ENCODE measurements at places on chromosomes 2 and 18.

DNA sequence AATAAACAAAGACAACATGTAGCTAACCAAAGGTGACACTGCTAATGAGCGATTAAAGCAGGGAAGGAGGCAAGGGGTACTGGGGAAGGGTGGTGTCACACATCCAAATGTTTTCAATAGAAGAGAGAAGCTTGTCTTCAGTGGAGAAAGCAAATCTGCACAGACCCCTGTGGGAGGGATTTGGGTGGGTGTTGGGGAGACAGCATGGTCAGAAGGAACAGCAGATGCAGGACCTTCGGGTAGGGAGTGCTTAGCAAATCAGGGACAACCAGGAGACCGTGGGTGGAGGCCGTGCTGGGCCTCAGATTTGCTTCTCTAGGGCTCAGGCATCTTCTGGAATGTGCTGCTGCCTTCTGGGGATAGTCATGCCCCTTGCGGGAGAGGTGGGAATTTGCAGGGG is 185.3 kb upstream of the RAB6C start:
- DNase-seq: no peak

- no peak for DNase-seq
These were observed 67.6 kb upstream of the RBBP8 start for GRCh38 chr18:22865354-22866116.

GRCh38 chr2:147989809-147990403 is 30.6 kb downstream of the ORC4 start:
- peak; percentile 13 for DNase-seq

GRCh38 chr2:32424739-32425138 is 67.9 kb downstream of the BIRC6 start:
- DNase-seq: no peak

DNA sequence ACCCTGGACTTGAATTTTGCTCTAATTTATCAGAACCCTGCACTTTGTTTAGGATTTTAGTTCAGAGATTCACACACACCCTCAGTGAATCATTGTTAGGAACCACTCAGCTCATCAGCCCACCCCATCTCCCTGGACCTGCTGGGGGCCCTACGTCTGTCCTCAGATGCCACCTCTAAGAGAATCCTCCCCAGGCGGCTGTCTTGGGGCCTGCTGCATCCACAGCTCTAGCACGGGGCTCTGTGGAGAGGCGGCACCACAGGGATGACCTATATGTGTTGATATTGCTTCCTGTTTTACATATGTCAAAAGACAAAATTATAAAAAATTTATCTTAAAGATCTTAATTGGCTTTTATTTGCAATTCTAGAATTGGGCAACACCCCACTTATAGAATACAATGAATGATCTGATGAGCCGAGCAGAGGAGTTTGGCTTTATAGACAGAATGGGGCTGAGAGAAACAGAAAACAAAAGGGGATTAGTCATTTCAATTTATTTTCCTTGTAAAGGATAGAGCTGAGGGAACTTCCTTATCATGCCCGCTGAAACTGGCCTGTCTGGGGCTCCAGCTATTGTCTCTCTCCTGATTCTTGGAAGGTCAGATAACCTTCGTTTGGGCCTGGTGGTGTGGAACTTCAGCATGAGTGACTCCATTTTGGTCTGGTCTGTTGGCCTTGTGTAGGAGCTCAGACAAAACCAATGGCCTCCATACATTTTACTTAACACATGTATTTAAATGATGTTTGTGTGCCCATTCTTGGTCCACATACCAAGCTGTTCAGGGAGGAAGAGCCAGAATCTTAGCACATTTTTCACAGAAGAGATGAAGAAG is 1.4 kb downstream of the MYO7B start:
- DNase-seq: no peak
